Stimulated activated CD8-positive, alpha-beta memory T cell treated with anti-CD3 and anti-CD28 coated beads, Interleukin-7, amount 100 ng/mL, for 48 hours (primary cell): ENCODE measurements at places on chromosomes 3 and 15.

DNA sequence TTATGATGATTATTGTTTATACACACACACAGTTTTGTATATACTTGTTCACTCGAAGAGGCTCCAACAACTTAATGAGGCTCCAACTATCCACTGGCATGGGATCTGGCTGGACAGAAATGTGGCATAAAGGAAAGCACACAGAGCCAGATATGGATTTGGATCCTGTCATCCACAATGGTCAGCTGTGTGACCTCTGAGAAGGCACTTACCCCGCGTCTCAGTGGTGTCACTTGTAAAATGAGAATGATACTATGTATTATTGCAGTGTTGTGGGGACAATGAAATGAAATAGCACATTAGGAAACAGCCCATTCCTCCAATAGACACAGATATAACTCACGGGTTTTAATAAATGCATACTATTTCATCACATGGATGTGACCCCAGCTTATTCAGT is 42.2 kb downstream of the PDZRN3 start:
- no peak for DNase-seq

- DNase-seq: no peak
Measured at GRCh38 chr3:38003371-38003816, 12.8 kb downstream of the VILL start.

- no peak for DNase-seq
Measured at GRCh38 chr3:188719545-188719944, 452.2 kb upstream of the TPRG1 start.

DNA sequence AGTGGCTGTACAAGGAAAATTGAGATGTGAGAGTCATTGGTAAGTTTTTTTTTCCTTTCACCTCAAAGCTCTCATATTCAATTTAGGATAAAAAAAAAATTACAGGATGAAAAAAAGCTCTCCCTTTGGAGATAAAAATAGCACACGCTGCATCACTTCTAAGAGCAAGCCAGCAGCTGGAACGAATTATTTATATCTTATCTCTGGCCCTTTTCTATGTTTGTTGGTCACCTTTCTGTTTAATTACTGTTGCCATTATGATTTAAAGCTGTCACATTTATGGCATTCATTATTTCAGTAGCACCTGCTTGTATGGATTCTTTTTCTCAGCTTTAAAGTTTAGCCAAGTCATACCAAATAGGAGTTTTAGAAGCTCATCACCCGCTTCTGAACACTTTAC is 171.6 kb upstream of the PDZRN3 start:
- DNase-seq: no peak

DNA sequence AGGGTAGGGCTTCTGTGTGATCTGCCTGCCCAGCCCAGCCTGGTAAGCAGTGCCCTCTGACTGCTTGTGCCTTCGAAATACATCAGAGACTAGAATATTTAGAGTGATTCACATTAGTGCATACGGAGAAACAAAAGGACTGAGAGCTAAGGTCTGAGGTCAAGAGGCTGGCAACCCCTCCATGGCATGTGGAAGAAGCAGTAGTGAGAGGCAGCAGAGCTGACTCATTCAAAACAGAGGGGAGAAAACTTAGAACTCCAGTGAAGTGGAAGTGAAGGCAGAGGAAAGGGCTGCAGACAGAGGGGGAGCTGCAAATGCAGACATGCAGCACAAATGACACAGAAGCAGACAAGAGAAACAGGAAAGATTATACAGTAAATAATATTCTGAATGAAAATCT is 61.6 kb downstream of the ULK4 start:
- no peak for DNase-seq

DNA sequence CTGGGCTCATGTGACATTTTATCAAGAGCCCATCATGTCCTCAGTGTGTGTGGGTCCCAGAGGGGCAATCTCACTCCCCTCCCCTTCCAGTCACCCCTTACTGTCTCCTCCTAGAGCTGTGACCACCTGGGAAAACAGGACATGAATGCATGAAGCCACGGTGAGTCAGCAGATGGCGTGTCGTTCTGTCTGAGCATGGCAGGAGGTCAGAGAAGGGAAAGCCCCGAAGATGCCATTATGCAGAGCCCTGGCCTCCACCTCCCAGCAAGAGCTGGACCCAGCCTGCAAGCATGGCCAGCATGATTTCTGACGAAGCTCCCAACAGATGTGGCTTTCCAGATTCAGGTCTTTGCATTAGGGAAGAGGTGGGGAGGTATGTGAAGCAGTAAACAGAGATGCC is 118.5 kb downstream of the TLE3 start:
- no peak for DNase-seq

- DNase-seq: no peak
Measured at GRCh38 chr3:119596398-119596797, 1.3 kb upstream of the PLA1A start.

DNA sequence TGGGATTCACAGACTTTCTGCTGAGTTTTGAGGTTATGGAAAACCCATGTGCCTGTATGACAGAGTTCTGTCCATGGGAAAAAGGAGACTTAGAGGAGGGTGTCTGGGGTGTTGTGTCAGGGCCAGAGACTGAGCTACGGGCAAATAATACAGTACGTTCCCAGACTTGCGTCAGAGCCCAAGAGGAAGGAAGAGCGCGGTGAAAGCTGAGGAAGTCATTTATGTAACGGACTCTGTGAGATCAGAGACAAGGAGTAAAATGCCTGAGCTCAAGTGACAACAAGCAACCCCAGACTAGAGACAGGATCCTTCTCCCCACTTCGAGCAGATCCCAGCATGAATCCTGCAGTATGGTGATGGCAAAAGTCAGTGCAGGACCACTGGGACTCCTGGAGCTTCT is 368.6 kb upstream of the MCTP2 start:
- DNase-seq: no peak

DNA sequence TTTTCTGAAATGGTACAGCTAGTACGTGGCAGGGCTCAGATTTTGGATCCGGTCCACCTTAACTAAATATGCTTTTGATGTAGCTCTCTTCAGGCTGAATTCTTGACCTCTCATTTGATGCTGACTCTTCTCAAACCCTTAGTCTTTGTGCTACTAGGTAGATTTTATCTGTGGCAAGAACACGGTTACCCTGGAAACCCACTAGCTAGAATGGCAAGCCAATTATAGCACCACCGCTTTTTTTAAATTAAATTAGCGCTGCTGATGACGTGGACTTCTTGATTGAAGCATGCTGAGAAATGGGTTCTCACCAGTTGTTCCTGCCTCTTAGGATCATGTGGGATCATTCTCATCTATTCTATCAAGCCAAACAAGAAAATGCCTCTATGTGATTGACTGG is 421.5 kb downstream of the LPP start:
- no peak for DNase-seq

DNA sequence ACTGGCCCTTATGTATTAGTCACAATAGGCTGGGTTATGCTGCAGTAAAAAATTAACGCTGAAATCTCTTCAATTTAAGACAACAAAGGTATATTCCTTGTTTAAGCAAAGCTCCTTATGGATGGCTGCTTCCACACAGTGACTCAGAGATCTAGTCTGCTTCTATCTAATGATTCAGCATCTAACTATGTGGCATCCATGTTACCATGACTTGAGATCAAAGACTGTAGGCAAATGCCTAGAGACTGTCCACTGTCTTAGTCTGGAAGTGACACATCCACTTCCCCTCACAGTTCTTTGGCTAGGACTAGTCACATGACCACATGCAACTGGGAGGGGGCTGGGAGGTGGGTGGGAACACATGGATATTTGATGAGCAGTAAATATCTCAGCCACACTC is 61.3 kb upstream of the PSMD6 start:
- DNase-seq: no peak

DNA sequence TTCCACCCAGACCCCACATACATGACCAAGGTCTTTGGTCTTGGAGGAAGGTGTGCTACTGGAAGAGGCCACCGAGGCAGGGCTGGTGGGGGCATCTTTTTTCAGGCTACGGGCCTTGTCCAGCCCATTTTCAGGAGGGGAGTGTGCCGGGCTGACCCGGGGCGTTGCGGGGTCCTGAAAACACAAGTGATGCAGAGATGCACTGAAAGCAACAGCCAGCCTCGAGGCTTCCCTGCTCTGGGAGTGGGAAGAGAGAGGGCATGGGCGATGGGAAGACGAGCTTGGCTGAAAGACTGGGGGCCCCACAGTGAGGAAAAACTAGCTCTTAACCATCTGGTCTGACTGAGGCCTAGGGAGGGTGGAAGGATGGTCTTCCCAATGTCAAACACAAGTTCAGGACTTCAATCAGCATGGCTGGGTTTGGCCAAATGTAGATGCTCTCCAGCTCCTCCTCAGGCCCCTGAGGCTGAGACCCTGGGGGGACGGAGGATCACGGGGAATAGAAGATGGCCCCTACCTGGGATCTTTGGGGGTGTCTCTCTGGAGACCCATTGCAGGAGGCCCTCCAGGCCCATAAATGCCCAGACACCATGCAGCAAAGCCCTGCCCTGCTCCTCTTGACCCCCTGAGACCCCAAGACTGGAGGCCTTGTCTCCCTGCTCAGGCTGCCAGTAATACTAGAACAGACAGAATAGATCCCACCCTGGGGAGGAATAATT is 38.9 kb downstream of the TLE3 start:
- DNase-seq: no peak

GRCh38 chr15:81160312-81161159 is 26.5 kb downstream of the CFAP161 start:
- DNase-seq: no peak

DNA sequence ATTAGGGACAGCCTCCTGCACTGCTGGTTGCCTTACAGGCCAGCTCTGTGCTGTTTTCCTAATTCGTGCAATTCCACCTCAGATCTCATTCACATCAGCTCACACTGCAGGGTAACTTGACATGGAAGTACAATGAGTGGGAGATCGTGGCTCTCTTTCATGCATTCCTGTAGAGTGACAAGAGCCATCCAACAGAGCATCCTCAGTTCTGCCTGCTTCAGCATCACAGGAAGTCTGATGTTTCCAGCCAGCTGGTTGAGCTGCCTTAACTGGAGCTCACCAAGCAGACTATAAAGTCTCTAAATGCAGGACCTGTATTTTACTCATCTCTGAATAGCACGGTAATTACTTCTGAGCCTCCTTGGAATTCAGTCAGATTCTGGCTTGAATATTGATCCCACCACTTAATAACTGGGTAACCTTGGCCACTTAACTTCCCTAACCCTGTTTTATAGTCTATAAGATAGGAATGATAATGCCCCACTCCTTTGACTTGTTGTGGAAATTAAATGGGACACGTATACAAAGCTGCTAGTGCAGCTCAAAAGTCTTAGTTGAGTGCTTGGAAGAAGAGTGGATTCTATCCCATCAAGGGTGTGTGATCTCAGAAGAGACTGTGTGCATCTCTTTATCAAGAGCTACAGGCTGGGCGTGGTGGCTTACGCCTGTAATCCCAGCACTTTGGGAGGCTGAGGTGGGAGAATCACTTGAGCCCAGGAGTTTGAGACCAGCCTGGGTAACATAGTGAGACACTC is 1.4 kb upstream of the DIS3L start:
- no peak for DNase-seq

GRCh38 chr3:15319575-15319974 is 12.8 kb downstream of the SH3BP5 start:
- DNase-seq: no peak

GRCh38 chr15:64161688-64162477 is 939 bp downstream of the PPIB start:
- DNase-seq: no peak
